ENCODE measurements at places on chromosomes 7 and 10. TPM values are rescaled to one million over a fixed set of nuclear protein-coding genes. Genes with fewer than 3 reads are reported as not detected.

Gene AKR1C4
- total RNA-seq: 186 TPM

- peak; percentile 48 for DNase-seq
Observed at GRCh38 chr7:2528481-2529095, 9.0 kb downstream of the LFNG start.

- no peak for DNase-seq
Observed at GRCh38 chr7:1666823-1667565, 3.1 kb upstream of the ELFN1 start.

DNA sequence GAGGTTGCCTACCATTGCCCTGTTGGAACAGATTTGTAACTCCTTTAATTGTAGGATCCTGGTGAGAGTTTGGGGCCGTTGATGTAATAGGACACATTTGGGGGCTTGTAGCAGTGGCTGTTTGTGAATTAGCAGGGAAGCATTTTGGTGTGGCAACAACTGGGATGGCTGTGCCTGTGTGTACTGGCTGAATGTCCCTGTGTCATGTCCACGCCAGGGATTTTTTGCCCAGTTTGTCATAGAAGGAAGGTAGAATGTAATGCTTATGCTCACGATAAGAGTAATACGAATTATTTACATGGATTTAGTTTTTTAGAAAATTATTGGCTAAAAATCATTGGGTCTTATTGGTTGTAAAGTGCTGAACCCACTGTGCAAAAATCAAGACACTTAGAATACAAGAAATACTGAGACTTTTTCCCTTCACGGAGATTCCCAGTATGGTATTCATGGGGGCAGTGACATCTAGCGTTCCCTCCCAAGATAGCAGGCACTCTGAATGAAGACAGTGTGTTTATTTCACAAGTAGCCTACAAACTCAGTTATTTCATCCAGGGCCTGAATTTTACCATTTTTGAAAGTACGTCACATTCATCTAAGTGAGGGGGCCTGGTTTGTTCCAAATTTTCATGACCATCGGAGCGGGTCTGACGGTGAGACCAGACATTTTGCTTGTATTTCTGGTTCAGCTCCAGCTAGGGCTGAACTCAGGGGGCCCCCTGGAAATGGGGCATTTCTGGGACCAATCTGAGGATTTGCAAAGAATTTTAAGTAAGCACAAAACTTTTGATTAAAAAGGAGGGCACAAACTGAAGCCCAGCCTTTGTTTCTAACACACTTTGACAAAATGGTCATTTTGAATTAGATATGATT is 74.7 kb downstream of the CACNB2 start:
- no peak for DNase-seq

- DNase-seq: no peak
Observed at GRCh38 chr7:25181532-25181931, 46.8 kb downstream of the NPVF start.

DNA sequence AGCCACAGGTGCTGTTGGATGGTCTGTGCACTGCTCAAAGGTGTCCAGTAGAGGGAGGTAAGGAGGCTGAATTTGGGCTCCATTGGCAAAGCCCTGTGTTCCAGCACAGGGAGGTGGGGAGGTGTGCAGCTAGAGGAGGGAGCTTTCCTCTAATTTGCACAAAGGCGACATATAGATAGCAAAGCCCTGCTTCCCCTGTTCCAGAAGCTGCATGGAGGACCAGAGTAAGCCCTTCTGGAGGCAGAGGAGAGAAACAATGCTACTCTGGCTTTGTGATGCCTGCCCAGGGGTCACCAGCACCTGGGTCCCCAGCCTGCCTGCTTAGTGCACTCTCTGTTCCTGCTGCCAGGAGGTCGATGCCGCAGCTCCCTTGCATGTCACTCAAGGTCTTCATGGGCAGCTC is 3.4 kb upstream of the ARHGAP22 start:
- peak; percentile 51 for DNase-seq

DNA sequence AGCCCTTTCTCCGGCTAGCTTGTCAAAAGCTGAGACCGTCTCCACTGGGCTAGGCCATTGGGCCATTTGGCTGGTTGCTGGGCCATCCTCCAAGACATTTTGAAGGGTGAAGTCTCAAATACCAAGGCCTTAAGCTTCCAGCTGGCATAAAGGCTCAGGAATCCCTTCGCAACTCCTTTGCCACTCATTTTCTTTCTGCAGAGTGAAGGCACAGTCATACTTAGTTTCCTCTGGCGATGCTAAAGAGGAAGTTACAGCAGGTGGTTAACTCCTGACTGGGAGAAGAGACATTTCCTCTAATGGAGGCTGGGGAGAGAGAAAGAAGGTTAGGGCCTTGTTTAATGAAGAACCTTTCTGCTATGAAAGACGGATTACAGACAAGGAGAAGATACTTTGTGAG is 4.8 kb upstream of the REPIN1 start:
- no peak for DNase-seq

GRCh38 chr10:102335184-102335583 is 60.3 kb upstream of the NFKB2 start:
- no peak for DNase-seq

GRCh38 chr7:152866791-152867501 is 107.4 kb downstream of the ACTR3B start:
- no peak for DNase-seq

Data from right lobe of liver (tissue), 6 donors.